Cardiac septum (tissue), 1 donor: ENCODE measurements at places on chromosomes 12 and 14. TPM values are rescaled to one million over a fixed set of nuclear protein-coding genes. Genes with fewer than 3 reads are reported as not detected.
A peak's percentile ranks its signal among the peaks of the same experiment; 100 is the strongest.

Gene SALL2
- total RNA-seq, result 2.6 TPM

Gene TMEM52B
- not detected for total RNA-seq

Gene FGF23
- total RNA-seq, result 0.46 TPM

DNA sequence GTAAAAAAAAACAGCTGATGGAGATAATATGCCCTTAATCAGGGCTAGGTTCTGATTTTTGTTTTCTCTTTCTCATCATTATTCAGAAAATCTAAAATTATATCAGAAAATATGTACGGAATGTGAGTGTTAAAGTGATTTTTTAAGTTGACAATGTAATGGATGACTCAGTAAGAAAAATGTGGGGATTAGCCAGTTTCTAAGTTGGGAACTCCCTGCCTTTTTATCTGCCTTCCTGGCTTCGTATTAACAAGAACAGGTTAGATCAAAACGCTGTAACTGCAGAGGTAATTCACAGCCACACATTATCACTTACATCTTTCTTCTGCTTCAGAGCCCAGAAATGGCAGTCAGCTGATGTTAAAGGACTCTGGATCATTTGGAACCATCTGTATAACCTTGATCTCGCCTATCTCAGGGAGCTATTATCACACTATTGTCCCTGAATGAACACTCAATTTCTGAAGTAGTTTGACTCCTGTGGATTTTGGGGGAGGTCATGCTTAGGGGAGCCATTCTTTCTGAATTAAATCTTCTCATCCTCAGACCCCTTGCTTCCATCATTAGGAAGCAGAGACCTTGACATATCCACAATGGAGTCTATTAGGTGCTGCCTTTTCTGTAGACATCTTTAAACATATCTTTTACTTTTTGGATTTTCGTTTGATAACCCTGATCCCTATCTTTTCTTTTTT lies 135.7 kb upstream of the SLC16A7 start:
- DNase-seq, result no peak

DNA sequence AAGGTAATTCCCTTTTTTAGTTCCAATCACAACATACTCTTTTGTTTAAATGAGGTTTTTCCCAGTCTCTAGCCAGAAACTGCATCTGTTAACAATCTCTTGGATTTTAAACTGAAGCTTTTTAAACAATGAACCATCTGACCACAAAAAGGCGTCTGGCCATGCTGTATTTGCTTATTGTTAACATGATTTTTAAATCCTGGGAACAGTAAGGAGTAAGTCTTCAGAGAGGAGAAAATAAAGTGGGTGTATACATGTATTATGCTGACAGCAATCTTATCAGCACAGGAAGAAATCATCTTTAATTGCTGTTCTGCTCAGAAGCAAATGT lies 106.2 kb downstream of the DAAM1 start:
- no peak for DNase-seq

- no peak for DNase-seq
Observed at GRCh38 chr14:40447017-40447416, 1014.8 kb upstream of the FBXO33 start.

- no peak for DNase-seq
Observed at GRCh38 chr12:103903993-103904392, 26.2 kb upstream of the HSP90B1 start.

DNA sequence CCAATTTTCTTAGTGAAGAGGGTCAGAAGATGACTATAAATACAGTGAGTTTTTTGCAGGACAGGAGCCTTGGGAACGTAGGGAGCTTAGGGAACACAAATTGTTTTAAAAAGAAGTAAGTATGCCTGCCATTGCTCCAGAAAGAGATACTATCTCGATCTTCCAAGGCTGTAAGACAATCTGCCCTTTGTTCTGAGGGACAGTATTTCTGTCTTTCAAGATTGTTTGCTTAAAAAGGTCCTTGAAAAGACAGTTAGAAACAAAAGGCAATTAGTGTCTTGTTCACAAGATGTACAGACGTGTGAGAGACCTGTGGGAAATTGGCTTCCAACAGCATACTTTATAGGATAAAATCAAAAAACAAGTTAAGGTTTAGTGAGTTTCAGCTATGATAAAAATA lies 321.2 kb upstream of the FAR2 start:
- DNase-seq, result no peak

DNA sequence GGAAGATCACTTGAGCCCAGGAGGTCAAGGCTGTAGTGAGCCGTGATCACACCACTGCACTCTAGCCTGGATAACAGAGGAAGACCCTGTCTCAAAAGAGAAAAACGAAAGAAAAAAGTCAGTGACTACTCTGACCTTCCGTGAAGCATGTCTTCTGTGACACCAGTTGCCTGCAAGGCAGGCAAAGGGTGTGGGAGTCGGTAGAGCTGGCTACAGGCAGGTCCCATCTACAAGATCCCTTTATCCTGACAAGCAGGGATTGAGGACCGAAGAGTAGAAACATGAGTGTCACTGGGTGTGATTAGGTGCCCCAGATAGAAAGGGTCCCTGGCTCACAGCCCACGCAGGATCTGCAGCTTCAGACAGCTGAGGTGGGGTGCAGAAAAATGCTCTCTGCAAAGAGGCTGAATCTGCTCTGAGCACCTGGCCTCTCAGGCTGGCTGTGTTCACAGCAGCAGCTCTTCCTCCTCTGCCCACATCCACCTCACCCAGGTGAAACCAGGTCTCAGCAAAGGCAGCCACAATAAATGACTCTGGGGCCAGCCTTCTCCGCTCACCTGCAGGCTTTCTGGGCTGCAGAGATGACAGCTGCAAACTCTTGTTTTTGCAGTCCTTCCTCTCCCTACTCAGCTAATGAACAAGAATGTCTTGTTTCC lies 28.6 kb upstream of the HSP90B1 start:
- no peak for DNase-seq

- DNase-seq, result peak; percentile 59
Observed at GRCh38 chr12:30850684-30851083, 75.9 kb upstream of the TSPAN11 start.

DNA sequence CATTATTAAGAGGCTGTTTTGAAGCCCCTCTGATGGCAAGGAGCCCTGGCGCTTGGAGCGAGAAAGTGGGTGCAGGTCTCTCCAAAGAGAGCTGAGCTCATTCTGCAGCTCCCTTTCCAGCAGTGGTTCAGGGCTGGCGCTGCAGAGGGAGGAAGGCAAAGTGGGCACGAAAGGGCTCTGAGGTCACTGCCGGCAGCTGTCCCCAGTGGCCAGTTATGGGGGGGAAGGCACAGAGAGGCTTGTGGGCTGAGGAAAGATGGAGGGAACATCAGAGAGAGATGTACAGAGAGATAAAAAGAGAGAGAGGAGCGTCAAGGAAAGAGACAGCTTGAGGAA lies 75.2 kb upstream of the TBX5 start:
- no peak for DNase-seq

DNA sequence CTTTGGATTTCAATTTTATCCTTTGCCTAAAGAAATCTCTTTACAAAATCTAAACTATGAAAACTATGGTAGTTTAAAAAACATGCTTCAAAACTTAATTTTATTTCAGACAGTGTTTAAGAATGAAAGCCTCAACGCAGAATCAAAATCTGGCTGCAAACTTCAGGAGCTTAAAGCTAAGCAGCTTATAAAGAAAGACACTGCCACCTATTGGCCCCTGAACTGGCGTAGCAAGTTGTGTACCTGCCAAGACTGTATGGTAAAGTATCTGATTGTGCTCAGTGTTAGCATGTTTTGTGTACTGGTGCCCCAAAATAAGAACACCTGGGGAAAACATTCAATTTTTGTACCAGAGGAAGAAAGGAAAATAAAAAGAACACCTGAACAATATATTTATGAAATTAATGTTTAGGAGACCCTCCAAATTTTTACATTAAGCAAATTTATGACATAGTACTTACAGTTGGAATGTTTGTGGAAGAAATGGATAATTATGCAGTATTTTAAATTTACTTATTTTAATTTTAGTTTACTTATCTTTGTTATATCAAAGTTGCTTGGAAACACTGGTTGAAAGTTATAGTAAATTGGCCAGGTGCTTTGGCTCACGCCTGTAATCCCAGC lies 12.2 kb downstream of the UBR7 start:
- no peak for DNase-seq

DNA sequence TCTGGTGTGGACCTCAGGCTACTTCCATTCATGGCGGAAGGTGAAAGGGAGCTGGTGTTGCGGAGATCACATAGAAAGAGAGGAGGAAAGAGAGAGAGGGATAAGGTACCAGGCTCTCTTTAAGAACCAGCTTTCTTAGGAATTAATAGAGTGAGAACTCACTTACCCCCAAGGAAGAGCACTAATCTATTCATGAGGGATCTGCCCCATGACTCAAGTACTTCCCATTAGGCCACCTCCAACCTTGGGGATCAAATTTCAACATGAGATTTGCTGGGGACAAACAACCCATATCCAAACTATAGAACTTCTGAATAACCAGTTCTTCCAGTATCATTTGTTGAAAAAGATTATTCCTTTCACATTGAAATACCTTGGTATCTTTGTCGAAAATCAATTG lies 34.0 kb upstream of the C2CD5 start:
- DNase-seq, result no peak

DNA sequence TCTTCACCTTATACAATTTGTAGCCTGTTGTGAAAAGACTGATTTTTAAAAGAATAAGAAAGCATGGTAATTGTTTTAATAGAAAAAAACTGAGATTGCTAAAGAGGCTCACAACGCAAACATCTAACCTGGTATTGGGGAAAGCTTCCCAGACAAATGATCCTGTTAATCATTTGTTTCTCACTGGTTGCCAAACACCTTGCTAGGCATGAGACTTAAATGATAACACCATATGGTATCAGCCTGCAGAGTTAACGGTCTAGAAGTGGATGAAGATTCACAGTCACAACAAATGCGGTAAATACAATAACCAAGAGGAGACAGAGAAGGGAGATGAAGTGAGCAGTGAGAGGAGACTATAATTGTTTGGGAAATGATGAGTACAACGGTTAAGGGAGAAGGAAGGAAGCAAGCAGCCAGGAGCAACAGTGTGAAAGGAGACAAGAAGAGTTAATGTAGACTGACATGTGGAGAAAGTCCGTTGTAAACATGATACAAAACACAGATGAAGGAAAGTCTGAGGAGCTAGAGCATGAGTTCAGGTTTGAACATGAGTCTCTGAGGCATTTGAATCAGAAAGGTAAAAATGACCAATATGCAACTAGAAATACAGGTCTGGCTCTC lies 19.8 kb downstream of the GXYLT1 start:
- no peak for DNase-seq

GRCh38 chr12:18864900-18865561 lies 127.1 kb downstream of the CAPZA3 start:
- no peak for DNase-seq

DNA sequence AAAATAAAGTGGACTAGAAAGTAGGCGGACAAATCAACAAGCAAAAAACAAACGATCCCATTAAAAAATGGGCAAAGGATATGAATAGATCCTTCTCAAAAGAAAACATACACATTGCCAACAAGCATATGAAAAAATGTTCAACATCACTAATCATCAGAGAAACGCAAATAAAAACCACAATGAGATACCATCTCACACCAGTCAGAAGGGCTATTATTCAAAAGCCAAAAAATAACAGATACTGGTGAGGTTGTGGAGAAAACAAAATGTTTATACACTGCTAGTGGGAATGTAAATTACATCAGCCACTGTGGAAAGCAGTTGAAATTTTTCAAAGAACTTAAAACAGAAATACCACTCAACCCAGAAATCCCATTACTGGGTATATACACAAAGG lies 70.3 kb downstream of the RPS6KA5 start:
- no peak for DNase-seq

GRCh38 chr14:68506021-68506644 lies 286.7 kb downstream of the ZFP36L1 start:
- no peak for DNase-seq

DNA sequence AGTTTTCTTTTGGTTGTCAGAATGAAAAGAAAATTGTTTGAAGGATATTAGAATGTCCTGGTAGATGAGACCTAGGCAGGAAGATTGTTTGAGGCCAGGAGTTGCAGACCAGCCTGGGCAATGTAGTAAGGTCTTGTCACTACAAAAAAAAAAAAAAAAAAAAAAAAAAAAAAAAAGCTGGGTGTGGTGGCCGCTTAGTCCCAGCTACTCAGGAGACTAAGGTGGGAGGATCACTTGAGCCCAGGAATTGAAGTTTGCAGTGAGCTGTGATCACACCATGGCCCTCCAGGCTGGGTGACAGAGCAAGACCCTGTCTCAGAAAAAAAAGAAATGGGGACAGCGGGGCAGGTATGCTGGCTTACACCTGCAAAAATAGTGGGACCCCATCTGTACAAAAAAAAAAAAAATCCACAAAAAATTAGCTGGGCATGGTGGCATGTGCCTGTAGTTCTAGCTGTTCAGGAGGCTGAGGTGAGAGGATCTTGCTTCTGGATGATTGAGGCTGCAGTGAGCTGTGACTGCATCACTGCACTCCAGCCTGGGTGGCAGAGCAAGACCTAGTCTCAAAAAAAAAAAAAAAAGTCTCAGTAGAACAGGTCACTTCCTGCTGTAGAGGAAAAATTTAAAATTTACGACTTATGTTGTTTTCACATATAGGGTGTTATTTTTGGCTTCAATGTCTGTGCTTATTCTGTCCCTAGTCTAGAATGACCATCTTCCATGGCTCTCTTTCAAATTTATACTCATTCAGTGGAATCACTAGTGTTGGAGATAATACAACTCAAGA lies 70.7 kb downstream of the PPHLN1 start:
- DNase-seq, result no peak

DNA sequence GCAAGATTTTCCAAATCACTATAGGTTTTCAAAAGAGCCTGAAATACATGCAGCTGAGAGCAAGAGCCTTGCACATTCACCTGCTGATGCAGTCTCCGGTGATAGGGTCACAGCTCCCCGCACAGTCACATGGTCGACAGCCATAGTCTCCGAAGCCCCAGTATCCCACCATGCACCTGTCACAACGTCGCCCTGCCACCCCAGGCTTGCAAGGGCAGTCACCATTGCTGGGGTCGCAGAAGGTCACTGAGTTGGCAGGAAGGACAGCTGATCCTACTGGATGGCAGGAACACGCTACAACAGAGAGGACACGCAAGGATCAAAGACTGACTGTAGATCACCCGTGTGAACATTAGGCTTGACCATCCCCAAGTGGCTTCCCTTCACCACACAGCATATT lies 107.1 kb downstream of the NTN4 start:
- no peak for DNase-seq

DNA sequence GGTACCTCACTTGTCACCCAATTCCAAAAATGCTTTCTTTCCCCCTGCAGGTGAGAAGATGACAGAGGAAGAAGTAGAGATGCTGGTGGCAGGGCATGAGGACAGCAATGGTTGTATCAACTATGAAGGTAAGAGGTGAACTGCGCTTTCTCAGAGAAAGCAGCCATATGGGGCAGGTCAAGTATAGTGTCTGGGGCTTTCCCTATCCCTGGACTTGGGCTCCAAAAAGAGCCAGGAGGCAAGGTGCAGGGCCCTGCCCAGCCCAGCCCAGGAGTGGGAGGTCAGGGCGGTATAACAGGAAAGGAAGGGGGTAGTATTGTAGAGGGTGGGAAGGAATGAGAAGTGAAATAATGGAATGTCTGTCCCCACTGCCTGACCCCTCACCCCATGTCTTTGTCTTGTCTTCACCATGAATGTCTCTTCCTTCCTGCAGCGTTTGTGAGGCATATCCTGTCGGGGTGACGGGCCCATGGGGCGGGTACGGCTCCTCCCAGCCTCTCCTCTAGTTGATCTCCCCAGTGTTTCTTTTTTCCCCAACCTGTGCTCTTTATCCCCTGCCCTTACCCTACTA lies 2.1 kb downstream of the MYL6 start:
- no peak for DNase-seq

- no peak for DNase-seq
Observed at GRCh38 chr12:68267892-68268396, 14.5 kb upstream of the IL22 start.

- DNase-seq, result no peak
Observed at GRCh38 chr14:58746261-58746660, 108.5 kb downstream of the DACT1 start.

GRCh38 chr14:105150026-105150367 lies 18.6 kb downstream of the JAG2 start:
- DNase-seq, result no peak
